ENCODE measurements at places on chromosomes 1 and 21. TPM values are rescaled to one million over a fixed set of nuclear protein-coding genes. Genes with fewer than 3 reads are reported as not detected.

DNA sequence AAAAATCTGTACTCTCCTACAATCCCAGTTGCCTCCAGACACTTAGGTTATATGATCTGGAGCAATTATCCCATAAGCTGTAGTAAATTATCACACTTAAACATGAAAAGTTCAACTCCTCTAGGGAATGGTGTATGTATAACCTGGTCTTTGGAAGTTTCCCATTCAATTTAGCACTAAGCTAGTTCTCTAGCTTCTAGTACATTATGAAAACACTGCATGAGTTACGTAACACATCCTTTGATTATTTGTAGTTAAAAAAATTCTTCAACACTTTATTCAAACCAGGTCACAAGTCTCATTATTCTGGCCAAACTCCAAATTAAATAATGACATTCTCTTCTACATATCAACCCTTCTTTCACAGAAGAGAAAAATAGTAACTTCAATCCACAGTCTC lies 827.0 kb upstream of the ADAMTS5 start:
- H3K4me3 ChIP-seq: no peak overlapping the region
- no peaks in the 10 kb centered on the region for H3K36me3 ChIP-seq
- DNase-seq: no peak
- no peak overlapping the region for H3K27ac ChIP-seq

- DNase-seq: no peak
- H3K36me3 ChIP-seq: no peaks in the 10 kb centered on the region
- H3K4me3 ChIP-seq: no peak overlapping the region
- no peak overlapping the region for H3K27ac ChIP-seq
- peaks cover 15% of the 10 kb centered on the region for H3K27me3 ChIP-seq
Observed at GRCh38 chr1:110125810-110126209, 13.6 kb downstream of the UBL4B start.

GRCh38 chr1:159140474-159140873 lies 30.9 kb upstream of the CADM3 start:
- no peaks in the 10 kb centered on the region for H3K36me3 ChIP-seq
- H3K4me1 ChIP-seq: no peaks in the 10 kb centered on the region
- no peaks in the 10 kb centered on the region for H3K27me3 ChIP-seq
- H3K4me3 ChIP-seq: no peak overlapping the region
- H3K27ac ChIP-seq: no peak overlapping the region

DNA sequence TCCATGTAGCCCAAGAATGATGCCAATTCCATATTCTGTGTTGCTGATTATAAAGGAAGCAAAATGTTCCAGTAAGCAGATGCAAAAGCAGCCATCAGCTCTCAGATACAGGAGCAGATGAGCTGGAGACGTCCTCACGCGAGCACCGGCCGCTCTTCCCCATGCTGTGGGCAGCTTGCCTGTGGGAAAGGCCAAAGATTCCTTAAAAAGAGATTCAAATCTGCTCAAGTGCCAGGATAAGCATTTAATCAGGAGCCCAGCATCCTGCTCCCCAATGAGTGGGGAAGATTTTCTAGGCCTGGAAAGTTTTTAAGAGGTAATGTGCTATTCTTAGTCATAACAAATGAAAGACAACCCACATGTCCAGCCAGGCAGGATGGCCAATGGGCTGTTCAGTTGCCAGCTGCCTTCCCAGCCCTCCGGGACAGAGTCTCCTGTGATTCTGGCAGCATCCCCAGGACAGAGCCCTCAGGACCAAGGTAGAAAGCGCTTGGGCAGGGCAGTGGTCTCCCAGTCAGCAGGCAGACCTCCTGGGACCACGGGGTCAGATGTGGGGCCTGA lies 108.2 kb upstream of the TMPRSS2 start:
- no peak overlapping the region for H3K27ac ChIP-seq
- H3K27me3 ChIP-seq: no peaks in the 10 kb centered on the region
- no peaks in the 10 kb centered on the region for H3K36me3 ChIP-seq
- DNase-seq: peak; percentile 89
- H3K4me1 ChIP-seq: peaks cover 30% of the 10 kb centered on the region

Gene KRTAP7-1
- not detected for total RNA-seq

DNA sequence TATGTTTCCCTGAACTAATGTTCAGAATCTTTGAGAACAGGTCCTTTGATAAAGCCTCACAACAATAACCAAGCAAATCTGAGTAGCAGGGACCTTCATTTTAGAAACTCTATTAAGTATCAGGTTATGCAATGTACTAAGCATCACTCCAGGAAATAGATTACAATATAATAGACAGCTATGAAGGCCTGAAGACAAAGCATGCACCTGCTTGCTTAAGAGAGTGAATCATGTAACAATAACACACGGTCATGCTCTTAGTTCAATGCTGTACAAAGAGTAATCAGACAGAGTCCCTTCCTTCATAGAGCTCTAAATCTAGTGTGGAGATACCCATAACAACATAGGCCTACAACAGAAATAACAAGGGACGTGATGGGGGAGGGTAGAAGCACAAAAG lies 8.1 kb upstream of the CMPK1 start:
- no peak overlapping the region for H3K27ac ChIP-seq
- H3K4me3 ChIP-seq: no peak overlapping the region
- no peaks in the 10 kb centered on the region for H3K27me3 ChIP-seq
- H3K36me3 ChIP-seq: no peaks in the 10 kb centered on the region
- H3K4me1 ChIP-seq: no peaks in the 10 kb centered on the region
- no peak for DNase-seq

DNA sequence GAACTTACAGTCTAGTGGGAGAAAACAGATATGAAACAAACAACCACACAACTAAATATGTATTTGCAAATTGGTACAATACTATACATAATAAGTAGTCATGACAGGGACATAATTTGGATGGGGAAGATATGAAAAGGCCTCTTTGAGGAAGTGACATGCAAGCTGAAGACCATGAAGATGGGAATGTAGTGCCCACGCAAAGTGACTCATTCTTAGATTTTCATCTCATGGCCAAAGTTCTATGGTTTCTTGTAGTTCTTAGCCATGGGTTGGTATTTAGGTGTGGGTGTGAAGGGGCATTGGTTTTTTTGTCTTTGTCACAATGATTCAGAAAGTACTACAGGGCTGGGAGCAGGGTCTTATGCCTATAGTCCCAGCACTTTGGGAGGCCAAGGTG lies 105.4 kb upstream of the FAM78B start:
- no peaks in the 10 kb centered on the region for H3K4me1 ChIP-seq
- H3K27me3 ChIP-seq: no peaks in the 10 kb centered on the region
- no peak for DNase-seq
- no peak overlapping the region for H3K4me3 ChIP-seq
- no peaks in the 10 kb centered on the region for H3K36me3 ChIP-seq

Gene DNM3
- 93.9 TPM for total RNA-seq

- no peak overlapping the region for H3K27ac ChIP-seq
- H3K4me3 ChIP-seq: no peak overlapping the region
- H3K4me1 ChIP-seq: peaks cover 3% of the 10 kb centered on the region
- no peaks in the 10 kb centered on the region for H3K27me3 ChIP-seq
- no peak for DNase-seq
- H3K36me3 ChIP-seq: no peaks in the 10 kb centered on the region
Observed at GRCh38 chr1:55714230-55714629, 499.1 kb upstream of the USP24 start.

Data from spinal cord (tissue), 10 donors.